ENCODE measurements at places on chromosomes 3 and 15. TPM values are rescaled to one million over a fixed set of nuclear protein-coding genes. Genes with fewer than 3 reads are reported as not detected.

Gene MYO5A
- 43.9 TPM for total RNA-seq

Gene GDPGP1
- 9.9 TPM for total RNA-seq

- DNase-seq = no peak
- H3K36me3 ChIP-seq = no peaks in the 10 kb centered on the region
- H3K4me3 ChIP-seq = no peak overlapping the region
- H3K27me3 ChIP-seq = no peaks in the 10 kb centered on the region
- no peak overlapping the region for H3K27ac ChIP-seq
Measured at GRCh38 chr3:101954936-101955335, 105.6 kb downstream of the NFKBIZ start.

DNA sequence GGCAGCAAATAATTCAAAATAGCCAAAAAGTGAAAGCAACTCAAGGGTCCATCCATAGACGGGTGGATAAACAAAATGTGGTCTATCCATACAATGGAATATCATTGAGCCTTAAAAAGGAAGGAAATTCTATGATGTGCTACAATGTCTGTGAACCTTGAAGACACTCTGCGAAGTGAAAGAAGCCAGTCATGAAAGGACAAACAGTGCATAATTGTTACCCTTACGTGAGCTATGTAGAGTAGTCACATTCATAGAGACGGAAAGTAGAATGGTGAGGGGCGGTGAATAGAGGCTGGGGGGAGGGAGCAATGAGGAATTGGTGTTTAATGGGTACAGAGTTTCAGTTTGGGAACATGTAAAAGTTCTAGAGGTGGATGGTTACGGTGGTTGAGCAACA is 18.1 kb downstream of the IGF1R start:
- H3K27me3 ChIP-seq = no peaks in the 10 kb centered on the region
- H3K4me3 ChIP-seq = no peak overlapping the region
- no peaks in the 10 kb centered on the region for H3K36me3 ChIP-seq
- H3K4me1 ChIP-seq = peaks cover 48% of the 10 kb centered on the region
- no peak overlapping the region for H3K27ac ChIP-seq

GRCh38 chr15:90933301-90933700 is 952 bp upstream of the HDDC3 start:
- H3K27me3 ChIP-seq = no peaks in the 10 kb centered on the region
- H3K36me3 ChIP-seq = no peaks in the 10 kb centered on the region
- no peak overlapping the region for H3K4me3 ChIP-seq
- peaks cover 43% of the 10 kb centered on the region for H3K4me1 ChIP-seq

DNA sequence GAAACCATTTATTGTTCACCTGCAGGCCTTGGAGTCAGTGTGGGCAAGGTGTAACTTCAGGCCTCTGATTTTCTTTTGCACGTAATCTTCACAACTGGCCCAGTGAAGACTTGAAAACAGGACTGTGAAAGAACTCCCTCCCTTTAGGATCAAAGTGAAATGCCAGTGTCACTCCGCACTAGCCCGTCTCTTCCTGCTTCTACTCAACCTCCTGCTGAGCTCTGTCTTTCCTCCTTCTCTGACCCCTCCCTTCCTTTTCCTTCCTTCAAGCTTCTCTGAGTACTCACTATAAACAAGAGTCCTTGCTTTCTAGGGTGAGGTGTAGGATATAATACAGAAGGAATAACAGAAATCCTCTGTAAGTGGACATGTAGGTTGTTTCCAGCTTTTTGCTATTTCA is 28.5 kb downstream of the TMEM41A start:
- DNase-seq = no peak
- no peak overlapping the region for H3K27ac ChIP-seq
- no peak overlapping the region for H3K4me3 ChIP-seq

GRCh38 chr3:8451696-8452095 is 49.9 kb upstream of the LMCD1 start:
- H3K4me1 ChIP-seq = no peaks in the 10 kb centered on the region
- no peaks in the 10 kb centered on the region for H3K36me3 ChIP-seq
- DNase-seq = no peak
- no peak overlapping the region for H3K4me3 ChIP-seq
- H3K27me3 ChIP-seq = no peaks in the 10 kb centered on the region

DNA sequence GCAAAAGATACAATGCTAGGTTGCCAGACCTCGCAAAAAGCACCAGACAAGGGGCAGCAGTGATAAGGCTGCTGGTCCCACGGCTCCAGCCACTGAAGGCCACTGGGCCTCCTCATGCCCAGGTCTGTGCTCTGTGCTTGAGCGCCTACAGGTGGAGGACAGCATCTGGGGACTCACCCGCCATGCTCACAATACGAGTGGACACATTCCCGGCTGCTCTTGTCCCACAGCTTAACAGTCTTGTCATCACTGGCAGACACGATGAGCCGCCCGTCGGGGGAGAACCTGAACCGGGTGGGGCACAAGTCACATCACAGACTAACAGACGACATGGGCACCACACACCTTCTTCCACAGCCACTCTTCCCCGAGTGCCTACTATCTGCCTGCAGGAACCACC is 7.4 kb downstream of the POC1A start:
- DNase-seq = peak; percentile 55
- H3K4me3 ChIP-seq = no peak overlapping the region
- H3K27ac ChIP-seq = no peak overlapping the region
- H3K27me3 ChIP-seq = no peaks in the 10 kb centered on the region

- no peaks in the 10 kb centered on the region for H3K4me1 ChIP-seq
- H3K4me3 ChIP-seq = no peak overlapping the region
- DNase-seq = no peak
- no peak overlapping the region for H3K27ac ChIP-seq
Measured at GRCh38 chr3:143410259-143410658, 290.7 kb downstream of the CHST2 start.
